Anterior cingulate cortex (tissue), 58 donors: ENCODE measurements at places on chromosomes 11 and 22.

GRCh38 chr22:40241200-40241763 is 63.6 kb downstream of the TNRC6B start:
- no peak for DNase-seq

DNA sequence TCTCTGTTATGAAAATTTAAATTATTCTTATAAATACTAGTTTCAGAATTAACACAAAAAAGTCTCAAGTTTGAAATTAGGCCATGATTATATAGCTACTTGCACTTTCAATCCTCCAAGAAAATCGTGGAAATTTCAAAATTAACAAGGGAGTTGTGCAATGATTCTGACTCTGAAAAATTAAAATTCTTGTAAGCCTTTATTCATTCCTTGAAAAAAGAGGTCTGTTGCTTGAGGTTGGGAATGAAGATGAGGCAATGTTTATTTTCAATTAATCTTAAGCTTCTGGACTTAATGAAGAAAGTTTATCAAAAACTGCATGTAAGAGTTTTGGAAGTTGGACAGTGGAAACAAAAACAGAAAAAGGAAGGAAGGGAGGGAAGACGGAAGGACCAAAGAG is 128.2 kb upstream of the FIBIN start:
- DNase-seq = no peak

GRCh38 chr11:47577460-47578041 is 1.2 kb downstream of the KBTBD4 start:
- DNase-seq = no peak

GRCh38 chr11:129861702-129862522 is 33.5 kb downstream of the NFRKB start:
- no peak for DNase-seq

- DNase-seq = no peak
These were observed 99.1 kb upstream of the ANO1 start for GRCh38 chr11:69978841-69979614.

DNA sequence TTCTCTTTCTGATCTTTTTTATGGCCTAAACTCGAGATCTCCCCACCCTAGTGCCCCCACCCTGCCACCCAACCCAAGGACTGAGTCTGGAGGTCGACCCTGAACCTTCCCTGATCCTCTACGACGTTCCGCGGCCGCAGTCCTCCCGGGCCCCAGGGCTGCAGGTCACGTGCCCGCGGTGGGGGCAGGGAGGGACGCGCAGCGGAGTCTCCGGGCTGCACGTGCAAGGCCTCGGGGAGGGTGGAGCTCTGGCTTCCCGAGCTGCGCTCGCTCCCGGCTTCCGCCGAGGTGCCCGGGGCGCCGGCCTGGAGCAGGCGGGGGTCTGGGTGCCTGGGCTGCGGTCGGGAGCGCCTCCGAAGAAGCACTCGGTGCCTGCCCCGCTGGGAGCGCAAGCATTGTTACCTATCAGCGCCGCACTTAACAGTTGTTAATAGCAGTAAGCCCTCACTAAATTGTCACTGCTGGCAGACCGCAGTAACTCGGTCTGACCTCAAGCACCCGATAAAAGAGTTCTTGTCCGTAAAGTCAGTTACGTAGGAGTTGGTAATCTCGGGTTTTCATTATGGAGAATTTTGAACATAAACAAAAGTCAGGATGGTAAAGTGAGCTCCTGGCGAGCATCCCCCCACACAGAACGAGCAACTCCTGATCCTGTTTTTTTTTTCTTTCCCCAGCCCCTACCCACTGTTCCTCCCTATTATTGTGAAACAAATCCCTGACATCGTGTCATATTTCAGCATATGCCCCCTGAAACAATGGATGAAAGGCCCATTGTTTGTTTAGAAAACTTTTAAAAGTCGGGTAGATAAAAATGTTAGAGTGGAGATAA is 69.7 kb upstream of the EP300 start:
- peak; percentile 64 for DNase-seq

DNA sequence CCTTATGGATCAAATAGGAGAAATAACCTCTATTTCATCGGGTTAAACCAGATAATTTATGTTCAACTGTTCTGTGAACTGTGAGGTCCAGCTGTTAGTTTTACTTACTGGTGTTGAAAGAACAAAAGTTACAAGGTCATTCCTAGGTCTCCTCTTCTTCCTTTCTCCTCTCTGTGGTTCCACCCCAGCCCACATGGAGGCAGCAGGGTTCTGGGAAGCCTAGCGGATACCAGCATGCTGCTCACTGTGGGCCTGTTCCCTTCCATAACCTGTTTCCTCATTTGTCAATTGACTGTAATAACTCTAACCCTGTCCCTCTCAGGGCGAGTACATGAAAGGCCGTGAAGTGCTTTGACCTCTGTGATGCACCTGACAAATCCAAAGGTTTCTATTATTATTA is 27.8 kb downstream of the RELT start:
- peak; percentile 79 for DNase-seq

DNA sequence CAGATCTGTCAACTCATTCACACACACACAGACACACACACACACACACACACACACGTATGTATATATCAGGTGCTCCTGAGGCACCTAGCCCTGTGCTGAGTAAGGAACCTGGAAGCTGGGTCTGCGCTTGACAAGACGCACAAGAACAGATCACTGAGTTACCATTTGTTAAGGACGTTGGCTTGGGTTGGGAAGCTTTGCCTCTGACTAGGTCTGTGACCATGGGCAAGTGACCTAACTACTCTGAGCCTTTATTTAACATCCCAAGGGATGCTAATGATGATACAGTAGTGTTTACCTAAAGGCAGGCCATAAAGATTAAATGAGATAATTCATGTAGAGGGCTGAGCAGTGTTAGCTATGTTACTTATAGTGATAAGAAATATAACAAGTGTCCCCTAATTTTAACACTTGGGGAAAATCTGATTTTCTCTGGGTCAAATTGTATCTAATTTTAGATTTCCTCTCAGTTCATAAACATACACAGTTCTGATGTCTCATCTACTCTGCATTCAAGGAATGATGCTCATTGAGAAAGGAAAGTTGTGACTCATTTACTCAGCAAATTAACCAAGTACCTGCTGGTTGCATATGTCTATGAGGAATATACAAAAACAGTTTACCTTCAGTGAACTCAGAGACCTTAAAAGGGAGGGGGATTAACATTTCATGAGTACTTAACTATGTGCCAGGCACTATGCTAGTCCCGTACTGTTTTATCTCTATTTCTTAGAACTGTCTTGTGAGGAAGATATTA is 13.6 kb downstream of the RNF185 start:
- no peak for DNase-seq

DNA sequence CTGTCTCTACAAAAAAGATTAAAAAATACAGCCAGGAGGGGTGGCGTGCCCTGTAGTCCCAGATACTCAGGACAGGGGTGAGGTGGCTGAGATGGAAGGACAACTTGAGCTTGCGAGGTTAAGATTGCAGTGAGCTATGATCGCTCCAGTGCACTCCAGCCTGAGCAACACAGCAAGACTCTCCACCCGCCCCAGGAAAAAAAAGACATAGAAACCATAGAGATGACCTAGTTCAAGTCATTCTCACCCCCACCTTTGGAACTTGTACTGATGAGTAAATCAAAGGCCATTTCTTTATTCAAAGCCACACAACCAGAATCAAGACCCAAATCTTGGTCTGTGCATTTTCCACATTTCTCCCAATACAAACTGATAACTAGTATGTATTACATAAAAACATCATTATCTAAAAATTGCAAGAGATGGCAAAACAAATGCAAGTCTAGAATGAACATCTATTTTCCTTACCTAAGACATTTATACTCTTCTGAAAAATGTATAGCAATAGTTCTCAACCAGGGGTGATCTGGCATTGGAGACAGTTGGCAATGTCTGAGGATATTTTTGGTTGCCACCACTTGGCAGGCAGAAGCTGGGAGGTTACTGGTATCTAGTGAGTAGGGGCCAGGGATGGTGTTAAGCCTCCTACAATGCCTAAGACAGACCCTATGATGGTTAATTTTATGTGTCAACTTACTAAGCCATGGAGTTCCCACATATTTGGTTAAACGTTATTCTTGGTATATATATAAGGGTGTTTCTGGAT is 34.6 kb downstream of the LGR4 start:
- no peak for DNase-seq

DNA sequence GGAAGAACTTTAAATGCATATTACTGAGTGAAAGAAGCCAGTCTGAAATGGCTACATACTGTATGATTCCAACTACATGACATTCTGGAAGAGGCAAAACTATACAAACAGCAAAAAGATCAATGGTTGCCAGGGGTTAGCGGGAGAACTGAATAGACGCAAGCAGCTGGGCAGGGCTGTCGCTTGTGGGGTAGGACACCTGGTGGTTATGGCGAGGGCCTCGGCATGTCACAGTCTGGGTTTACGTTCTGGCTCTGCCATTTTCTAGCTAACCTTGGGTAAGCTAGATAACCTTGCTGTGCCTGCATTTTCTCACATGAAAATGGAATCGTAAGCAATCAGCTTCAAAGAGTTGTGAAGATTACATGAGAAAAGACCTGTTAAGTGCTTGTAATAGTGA is 55.2 kb upstream of the SYT13 start:
- no peak for DNase-seq

DNA sequence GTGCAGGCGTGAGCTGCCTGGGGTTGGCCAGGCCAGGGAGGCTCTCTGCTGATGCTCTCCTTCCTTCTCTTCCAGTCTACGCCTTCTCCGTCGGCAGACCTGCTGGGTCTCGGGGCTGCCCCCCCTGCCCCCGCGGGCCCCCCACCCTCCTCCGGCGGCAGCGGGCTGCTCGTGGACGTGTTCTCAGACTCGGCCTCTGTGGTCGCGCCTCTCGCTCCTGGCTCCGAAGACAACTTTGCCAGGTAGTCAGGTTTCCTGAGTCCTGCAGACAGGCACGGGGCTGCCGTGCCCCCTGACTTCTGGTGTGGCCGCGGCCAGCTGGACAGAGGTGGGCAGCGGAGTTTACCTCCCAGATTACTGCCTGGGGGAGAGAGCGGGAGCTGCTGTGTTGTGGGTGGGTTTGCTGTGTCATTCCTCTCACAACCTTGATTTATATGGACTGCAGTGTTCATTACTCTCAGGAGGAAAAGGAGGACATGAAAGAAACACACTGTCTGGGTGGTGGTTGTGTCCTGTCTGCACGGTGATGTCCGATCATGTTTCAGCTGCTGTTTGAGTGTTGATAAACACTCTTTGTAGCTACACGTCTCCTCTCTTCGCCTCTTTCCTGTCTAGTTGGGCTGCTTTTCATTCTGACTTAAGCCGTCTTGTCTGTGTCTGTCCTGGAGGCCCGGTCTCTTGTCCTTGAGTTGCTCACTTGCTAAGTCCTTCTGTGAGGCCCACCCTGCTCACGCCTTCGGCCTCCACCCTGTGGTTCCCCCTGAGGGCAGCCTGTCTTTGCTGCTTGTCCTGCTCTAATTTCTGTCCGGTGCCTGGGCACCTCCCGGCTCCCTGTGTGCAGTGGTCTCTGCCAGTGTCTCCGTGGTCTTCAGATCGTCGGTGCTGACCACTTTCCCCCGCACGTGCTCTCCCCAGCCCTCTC is 35.9 kb downstream of the MUC6 start:
- DNase-seq = no peak

DNA sequence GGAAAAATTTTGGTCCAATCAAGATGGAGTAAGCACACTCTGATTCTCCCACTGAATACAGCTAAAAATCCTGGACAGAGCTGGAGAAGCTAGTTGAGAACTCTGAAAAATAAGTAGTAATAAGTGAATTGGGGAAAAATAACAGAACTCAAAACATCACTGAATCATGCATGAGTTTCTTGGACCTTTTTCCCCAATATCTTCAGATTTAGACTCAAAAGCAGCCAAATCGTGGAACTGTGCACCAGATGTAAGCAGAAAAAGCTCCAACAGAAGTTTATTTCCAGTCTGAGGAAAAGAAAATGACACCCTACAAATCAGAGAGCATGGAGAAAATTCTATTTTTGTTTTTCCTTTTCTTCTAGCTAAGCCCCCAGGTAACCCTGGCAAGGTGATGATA is 279.7 kb upstream of the CTSC start:
- DNase-seq = no peak

GRCh38 chr11:32885556-32885955 is 7.1 kb upstream of the QSER1 start:
- DNase-seq = no peak

- no peak for DNase-seq
These were observed 150.6 kb downstream of the DSCAML1 start for GRCh38 chr11:117646411-117646810.

GRCh38 chr11:61367406-61367805 is 5.2 kb downstream of the TMEM138 start:
- DNase-seq = no peak

DNA sequence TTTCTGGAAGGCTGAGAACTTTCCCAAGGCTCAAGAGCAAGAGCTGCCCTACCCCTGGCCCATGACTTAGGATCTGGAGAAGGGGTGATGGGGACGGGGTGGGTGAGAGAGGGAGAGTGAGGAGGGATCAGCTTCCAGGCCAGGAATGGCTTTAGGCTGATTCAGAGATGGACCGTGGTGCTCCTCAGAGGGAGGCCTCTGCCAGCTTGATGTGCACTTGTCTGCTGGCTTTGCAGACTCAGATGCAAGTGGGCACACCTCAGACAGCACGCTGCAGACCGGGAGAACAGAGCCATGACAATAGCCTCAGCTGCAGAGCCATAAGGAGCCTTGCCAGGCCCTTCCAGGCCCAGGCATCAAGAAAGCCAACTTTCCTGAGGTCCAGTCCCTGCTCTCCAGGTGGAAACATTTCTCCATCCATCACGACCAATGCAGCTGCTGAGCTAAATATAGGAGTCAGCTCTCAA is 41.3 kb downstream of the ALX4 start:
- DNase-seq = no peak

DNA sequence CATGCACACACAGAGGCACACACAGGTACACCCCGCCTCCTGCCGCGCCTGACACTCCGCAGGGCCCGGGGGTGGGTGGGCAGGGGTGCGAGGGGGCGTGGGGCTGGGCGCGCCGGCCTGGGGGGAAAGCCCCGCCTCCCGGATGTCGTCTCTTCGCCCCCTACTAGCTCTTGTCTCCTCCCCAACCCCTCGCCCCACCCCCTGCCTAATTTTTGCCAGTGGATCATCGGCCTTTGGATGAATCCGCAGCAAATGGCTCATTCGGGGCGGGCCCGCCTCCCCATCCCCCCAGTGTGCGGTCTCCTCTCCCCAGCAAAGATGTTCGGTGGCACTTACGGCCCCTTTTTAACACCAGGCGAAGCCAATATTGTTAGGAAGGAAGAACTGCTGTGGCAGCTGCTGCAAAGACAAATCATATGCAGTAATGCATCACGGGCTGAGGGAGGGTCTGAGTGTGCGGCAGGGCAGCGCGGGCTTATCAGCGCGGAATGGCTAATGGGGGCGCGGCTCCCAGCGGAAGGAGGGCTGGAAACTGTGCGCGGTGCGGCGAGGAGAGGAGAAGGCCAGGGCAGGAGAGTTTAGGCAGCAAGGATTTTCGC is 13.4 kb upstream of the NECTIN1 start:
- DNase-seq = no peak

- no peak for DNase-seq
These were observed 3.9 kb downstream of the CNIH2 start for GRCh38 chr11:66281776-66282467.

- no peak for DNase-seq
These were observed 41.3 kb downstream of the TNKS1BP1 start for GRCh38 chr11:57283231-57283990.

GRCh38 chr11:115207916-115208315 is 296.3 kb downstream of the CADM1 start:
- no peak for DNase-seq
